ENCODE measurements at places on chromosomes 1 and 21. TPM values are rescaled to one million over a fixed set of nuclear protein-coding genes. Genes with fewer than 3 reads are reported as not detected.
A peak's percentile ranks its signal among the peaks of the same experiment; 100 is the strongest.

FCRL6 gene
- not detected for total RNA-seq

DNA sequence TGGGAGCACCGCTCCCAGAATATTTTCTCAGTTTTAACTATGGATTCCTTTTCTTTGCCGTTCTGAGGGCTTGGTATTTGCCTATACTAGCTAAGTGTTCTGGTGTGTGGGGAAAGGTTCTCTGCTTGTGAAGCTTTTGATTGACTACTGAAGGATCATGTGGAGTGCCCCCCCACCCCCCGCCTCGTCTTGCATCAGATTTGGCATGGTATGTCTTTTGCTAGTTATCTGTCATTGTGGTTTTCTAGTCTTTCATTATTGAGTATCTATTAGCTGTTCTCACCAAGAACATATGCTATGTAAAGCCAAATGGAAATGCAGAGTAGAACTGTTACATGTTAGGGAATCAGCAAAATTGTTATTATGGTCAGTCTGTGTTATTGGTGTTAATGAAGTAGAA is 58.3 kb downstream of the MACF1 start:
- DNase-seq, result no peak
- H3K27ac ChIP-seq, result no peak overlapping the region
- peaks cover 10% of the 10 kb centered on the region for H3K36me3 ChIP-seq
- H3K4me3 ChIP-seq, result no peak overlapping the region
- peaks cover 10% of the 10 kb centered on the region for H3K4me1 ChIP-seq
- no peaks in the 10 kb centered on the region for H3K27me3 ChIP-seq

- DNase-seq, result no peak
- no peak overlapping the region for H3K27ac ChIP-seq
- no peaks in the 10 kb centered on the region for H3K4me1 ChIP-seq
- H3K4me3 ChIP-seq, result no peak overlapping the region
- H3K27me3 ChIP-seq, result no peaks in the 10 kb centered on the region
Measured at GRCh38 chr1:98075626-98076025, 154.8 kb upstream of the DPYD start.

- no peak for DNase-seq
- H3K4me1 ChIP-seq, result no peaks in the 10 kb centered on the region
- H3K4me3 ChIP-seq, result no peak overlapping the region
- no peaks in the 10 kb centered on the region for H3K36me3 ChIP-seq
- H3K27me3 ChIP-seq, result no peaks in the 10 kb centered on the region
- H3K27ac ChIP-seq, result no peak overlapping the region
Measured at GRCh38 chr1:92505015-92505692, 18.4 kb upstream of the GFI1 start.

DNA sequence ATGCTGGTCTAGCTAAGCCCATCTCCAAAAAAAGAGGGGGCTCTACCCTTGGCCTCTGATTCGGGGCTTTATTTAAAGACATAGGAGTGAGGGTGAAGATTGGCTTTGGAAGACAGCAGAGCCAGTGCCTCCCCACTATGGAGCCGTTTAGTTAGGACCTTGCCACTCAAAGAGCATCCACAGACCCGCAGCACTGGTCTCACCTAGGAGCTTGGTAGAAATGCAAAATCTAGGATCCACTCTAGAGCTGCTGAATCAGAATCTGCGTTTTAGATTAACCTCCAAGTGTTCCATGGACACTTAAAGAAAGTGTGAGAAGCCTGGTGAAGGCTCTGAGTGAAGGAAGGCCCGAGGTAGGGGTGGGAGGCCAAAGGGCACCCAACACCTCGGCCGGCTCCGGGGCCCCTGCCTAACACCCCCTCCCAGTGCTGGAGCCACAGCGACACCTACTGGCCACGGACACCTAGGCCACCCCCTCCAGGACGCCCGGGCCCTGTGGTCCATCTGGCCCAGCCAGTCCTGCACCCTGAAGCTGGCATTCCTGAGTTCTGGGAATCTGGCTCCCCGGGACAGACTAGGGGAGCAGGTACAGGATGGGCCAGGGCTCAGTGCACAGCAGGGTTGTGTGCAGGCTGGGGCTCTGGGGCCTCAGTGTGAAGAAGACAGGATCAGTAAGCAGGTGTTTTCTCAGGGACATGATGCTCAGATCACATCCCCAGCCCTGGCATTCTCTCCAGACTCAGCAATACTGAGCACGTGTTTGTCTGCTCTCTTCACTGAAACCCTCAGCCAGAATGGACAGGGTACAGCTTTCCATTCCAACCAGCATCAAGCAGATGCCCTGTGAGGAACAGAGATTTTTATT is 79.2 kb downstream of the TMEM53 start:
- H3K36me3 ChIP-seq, result no peaks in the 10 kb centered on the region
- no peaks in the 10 kb centered on the region for H3K4me1 ChIP-seq
- no peak overlapping the region for H3K27ac ChIP-seq
- peak; percentile 19 for DNase-seq
- H3K27me3 ChIP-seq, result peaks cover 4% of the 10 kb centered on the region

DNA sequence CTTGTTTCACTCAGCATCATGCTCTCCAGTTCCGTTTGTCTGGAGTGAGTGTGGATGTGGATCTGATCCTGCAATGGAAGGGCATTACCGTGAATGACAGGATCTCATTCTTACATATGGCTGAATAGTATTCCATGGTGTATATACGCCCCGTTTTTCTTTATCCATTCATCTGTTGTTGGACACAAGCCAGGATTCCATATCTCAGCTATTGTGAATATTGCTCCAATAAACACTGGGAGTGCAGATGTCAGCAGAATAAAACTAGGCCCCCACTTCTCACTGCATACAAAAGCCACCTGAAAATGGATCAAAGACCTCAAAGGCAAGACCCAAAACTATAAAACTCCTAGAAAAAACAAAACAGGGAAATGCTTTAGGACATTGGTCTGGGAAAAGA is 120.3 kb upstream of the TMPRSS2 start:
- H3K36me3 ChIP-seq, result no peaks in the 10 kb centered on the region
- no peaks in the 10 kb centered on the region for H3K4me1 ChIP-seq
- H3K27me3 ChIP-seq, result no peaks in the 10 kb centered on the region
- no peak overlapping the region for H3K4me3 ChIP-seq

CFHR5 gene
- total RNA-seq, result not detected

DNA sequence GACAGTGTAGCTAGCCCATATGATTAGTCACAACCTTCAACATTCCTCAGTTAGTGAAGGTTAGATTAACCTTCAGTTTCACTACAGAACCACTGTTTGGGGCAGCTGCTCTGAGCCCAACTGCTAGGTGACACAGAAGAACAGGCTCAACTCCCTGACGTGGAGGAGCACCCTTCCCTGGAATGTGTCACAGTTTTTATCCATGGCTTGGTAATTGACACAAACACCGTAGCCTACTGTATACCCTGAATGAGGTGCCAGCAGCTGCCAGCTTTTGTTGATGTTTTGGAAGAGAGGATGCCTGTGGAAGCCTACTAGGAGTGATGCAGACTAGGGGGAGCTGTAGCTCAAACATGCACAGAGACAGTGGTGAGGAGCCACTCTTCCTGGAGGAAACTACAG is 56.6 kb upstream of the CR2 start:
- no peak for DNase-seq
- no peaks in the 10 kb centered on the region for H3K27me3 ChIP-seq
- H3K4me1 ChIP-seq, result no peaks in the 10 kb centered on the region
- H3K36me3 ChIP-seq, result no peaks in the 10 kb centered on the region
- H3K27ac ChIP-seq, result no peak overlapping the region
- no peak overlapping the region for H3K4me3 ChIP-seq

- no peak overlapping the region for H3K27ac ChIP-seq
- H3K4me3 ChIP-seq, result no peak overlapping the region
- no peaks in the 10 kb centered on the region for H3K4me1 ChIP-seq
- no peaks in the 10 kb centered on the region for H3K27me3 ChIP-seq
- DNase-seq, result no peak
Measured at GRCh38 chr1:78385744-78386462, 104.9 kb upstream of the PTGFR start.

- H3K4me1 ChIP-seq, result peaks cover 28% of the 10 kb centered on the region
- H3K27ac ChIP-seq, result peak overlapping the region; percentile 96
Measured at GRCh38 chr1:2320006-2320405, 71.3 kb downstream of the MORN1 start.

LENEP gene
- not detected for total RNA-seq

DNA sequence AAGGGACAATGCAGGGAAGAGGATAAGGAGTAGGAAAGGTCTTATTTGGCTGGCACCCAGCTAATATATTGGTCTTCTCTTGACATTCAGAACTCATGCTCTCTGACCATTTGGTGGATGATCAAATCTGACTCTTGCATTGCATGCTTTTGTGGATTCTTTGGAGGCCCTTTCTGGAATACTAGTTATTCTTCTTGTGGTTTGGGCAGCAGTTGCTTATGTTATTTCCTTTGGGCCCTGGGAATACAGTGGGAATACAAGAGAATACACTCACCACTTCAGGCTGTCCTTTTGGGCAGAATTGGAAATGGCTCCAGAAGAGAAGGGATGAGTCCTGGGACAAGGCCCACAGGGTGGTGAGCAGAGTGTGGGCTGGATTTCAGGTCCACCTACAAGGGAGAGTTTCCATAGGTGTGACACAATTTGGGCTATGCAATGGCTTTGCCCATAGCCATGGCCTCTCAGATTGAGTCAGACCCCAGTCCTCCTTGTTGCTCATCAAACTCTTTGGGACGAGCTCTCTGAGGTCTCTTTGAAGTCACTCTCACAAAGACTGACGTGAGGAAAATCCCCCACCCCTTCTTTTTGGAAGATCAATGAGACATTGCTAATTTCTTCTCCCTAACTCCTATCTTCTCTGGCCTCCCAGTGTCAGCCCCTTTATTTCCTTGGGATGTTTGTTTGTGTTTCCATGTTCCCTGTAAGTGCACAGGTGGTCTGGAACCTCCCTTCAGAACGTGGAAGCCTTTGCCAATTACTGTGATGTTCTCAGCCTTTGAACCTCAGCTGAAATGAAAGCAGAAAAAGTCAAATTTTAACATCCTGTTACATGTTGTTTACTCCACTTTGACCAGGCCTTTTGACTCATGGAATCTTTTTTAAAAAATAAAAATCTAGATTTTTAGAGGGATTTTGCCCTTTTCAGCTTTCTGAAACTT is 19.4 kb downstream of the HSD11B1 start:
- no peak overlapping the region for H3K27ac ChIP-seq
- no peaks in the 10 kb centered on the region for H3K4me1 ChIP-seq
- H3K27me3 ChIP-seq, result no peaks in the 10 kb centered on the region
- H3K36me3 ChIP-seq, result no peaks in the 10 kb centered on the region
- DNase-seq, result no peak
- no peak overlapping the region for H3K4me3 ChIP-seq

GRCh38 chr1:101313356-101313755 is 76.5 kb downstream of the S1PR1 start:
- H3K27ac ChIP-seq, result no peak overlapping the region
- H3K4me3 ChIP-seq, result no peak overlapping the region
- H3K27me3 ChIP-seq, result no peaks in the 10 kb centered on the region
- no peak for DNase-seq
- no peaks in the 10 kb centered on the region for H3K36me3 ChIP-seq

DNA sequence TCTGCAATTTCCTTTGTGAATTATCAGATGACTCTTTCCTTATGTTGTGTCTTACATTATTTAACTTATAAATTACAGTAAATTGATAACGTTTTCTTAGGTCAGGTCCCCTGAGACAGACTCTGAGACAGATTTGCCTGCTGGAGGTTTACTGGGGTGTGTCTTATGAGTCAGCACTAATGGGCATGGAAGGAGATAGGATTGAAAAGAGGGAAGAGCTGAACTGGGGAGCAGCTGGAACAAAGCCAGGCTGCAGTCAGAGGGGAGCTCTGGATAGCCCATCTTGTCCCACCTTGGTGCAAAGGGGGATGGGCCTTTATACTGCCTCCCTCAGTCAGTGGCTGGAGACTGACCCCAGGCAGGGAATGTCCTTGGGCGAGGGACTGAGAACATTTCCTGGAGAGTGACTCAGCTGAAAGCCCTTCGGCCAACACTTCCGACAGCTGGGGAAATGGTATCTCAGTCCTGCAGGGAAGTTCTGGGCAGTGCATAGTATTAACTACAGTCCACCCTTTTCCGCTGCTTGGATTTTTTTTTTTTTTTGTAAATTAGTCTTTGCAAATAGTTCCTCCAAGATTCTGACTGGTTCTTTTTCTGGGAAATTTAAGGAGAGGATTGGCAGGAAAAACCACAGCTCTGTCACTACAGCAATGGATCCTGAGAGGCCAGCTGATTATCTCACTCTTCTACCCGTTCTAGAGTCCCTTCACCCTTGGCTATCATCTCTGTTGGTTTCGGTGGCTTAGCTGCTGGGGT is 39.1 kb upstream of the CDC42BPA start:
- H3K4me1 ChIP-seq, result no peaks in the 10 kb centered on the region
- H3K4me3 ChIP-seq, result no peak overlapping the region
- H3K27me3 ChIP-seq, result no peaks in the 10 kb centered on the region
- DNase-seq, result no peak
- H3K36me3 ChIP-seq, result no peaks in the 10 kb centered on the region

- no peaks in the 10 kb centered on the region for H3K27me3 ChIP-seq
- no peaks in the 10 kb centered on the region for H3K36me3 ChIP-seq
- no peak overlapping the region for H3K27ac ChIP-seq
- H3K4me3 ChIP-seq, result no peak overlapping the region
- H3K4me1 ChIP-seq, result no peaks in the 10 kb centered on the region
Measured at GRCh38 chr1:9143250-9143649, 14.3 kb upstream of the GPR157 start.

- DNase-seq, result peak; percentile 45
- H3K27ac ChIP-seq, result peak overlapping the region; percentile 81
- H3K4me1 ChIP-seq, result peaks cover 11% of the 10 kb centered on the region
- no peak overlapping the region for H3K4me3 ChIP-seq
- no peaks in the 10 kb centered on the region for H3K27me3 ChIP-seq
- H3K36me3 ChIP-seq, result peaks cover 98% of the 10 kb centered on the region
Measured at GRCh38 chr1:226363801-226364513, 43.9 kb downstream of the PARP1 start.

DNA sequence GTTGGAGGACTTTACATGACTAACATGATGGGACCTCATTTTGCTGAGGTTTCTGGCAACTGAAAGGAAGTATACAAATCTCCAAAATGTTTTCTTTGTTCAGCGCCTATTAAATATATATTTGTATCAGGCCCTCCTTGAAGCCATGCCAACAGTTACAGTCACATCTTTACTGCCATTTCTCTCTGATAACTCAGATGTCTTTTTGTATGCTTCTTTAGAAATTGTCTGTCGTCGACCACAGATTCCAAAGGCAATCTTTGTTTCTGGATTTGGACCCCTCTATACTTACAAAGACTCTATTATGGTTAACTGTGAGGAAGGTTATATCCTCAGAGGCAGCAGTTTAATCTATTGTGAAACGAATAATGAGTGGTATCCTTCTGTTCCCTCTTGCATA is 69.4 kb downstream of the C4BPA start:
- no peak overlapping the region for H3K27ac ChIP-seq
- H3K4me3 ChIP-seq, result no peak overlapping the region
- H3K4me1 ChIP-seq, result no peaks in the 10 kb centered on the region
- DNase-seq, result no peak
